Sigmoid colon (tissue), 7 donors: ENCODE measurements at places on chromosomes 2 and 18. TPM values are rescaled to one million over a fixed set of nuclear protein-coding genes. Genes with fewer than 3 reads are reported as not detected.

The VSNL1 gene
- 1.1 TPM for total RNA-seq

The TNFAIP6 gene
- total RNA-seq, result 3.6 TPM

The AFG3L2 gene
- total RNA-seq, result 40.3 TPM

- no peak for DNase-seq
These were observed 193.2 kb downstream of the LTBP1 start for GRCh38 chr2:33139949-33140348.

DNA sequence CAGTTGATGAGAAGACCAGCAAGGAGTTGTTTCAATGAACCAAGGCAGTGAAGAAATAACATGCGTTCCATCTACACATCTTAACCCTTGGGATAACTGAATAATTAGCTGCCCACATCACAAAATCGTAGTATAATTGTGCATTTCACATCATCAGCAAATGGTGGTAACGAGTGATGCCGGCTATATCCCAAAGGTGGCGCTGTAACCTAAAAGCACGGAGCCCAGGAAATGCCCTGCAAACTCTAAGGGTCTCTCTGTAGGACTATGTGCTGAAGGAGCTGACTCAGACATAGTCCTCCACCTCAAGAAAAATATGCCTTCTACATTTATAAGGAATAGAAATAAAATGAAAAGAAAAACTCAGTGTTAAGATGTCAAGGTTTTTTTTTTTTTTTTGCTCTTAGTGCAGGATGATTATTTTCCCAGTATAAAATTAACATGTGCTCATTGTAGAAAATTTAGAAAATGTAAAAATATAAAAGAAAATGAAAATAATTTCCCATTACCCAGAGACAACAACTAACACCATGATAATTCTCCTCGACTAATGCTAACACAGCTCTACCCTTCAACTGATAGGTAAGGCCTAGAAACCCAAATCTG lies 23.1 kb upstream of the DSG3 start:
- DNase-seq, result no peak

DNA sequence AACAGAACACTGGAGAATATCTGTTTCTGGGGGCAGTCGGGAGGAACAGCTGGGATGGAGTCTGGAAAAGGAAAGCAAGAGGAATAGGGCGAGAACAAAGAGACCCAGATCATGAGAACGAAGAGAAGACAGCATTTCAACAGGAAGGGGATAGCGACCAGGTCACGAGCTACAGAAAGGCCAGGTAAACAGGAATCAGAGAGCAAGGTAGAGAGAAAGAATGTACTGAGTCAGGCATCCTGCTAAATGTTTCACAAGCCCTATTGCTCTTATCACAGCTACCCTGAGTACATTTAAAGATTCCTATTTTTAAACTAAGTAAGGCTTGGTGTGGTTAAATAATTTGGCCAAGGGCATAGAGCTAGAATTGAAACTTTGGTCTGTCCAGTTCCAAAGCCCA lies 254.9 kb upstream of the RAB12 start:
- no peak for DNase-seq

- no peak for DNase-seq
These were observed 245.6 kb upstream of the SALL3 start for GRCh38 chr18:78733762-78734613.

GRCh38 chr2:228181098-228182019 lies at the start of gene SPHKAP:
Gene SPHKAP (minus strand): TSS chr2:228181687. CDS start chr2:228181598, 89 bp downstream.
- no peak for DNase-seq

- DNase-seq, result no peak
These were observed 107.1 kb downstream of the GLI2 start for GRCh38 chr2:120842456-120843439.

- DNase-seq, result no peak
These were observed 23.9 kb downstream of the MAP4K3 start for GRCh38 chr2:39413063-39413737.
